ENCODE measurements at places on chromosomes 7 and 10.

DNA sequence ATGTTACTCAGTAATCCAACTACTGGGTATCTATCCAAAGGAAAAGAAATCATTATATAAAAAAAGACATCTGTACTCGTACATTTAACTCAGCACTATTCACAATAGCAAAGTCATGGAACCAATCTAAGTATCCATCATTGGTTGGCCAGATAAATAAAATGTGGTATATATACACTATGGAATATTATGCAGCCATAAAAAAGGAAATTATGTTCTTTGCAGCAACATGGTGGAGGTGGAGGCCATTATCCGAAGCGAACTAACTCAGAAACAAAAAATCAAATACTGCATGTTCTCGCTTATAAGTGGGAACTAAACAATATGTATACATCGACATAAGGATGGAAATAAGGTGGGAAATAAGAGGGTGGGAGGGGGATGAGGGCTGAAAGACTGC, 56.2 kb upstream of the ANTXRL start:
- DNase-seq, result no peak

DNA sequence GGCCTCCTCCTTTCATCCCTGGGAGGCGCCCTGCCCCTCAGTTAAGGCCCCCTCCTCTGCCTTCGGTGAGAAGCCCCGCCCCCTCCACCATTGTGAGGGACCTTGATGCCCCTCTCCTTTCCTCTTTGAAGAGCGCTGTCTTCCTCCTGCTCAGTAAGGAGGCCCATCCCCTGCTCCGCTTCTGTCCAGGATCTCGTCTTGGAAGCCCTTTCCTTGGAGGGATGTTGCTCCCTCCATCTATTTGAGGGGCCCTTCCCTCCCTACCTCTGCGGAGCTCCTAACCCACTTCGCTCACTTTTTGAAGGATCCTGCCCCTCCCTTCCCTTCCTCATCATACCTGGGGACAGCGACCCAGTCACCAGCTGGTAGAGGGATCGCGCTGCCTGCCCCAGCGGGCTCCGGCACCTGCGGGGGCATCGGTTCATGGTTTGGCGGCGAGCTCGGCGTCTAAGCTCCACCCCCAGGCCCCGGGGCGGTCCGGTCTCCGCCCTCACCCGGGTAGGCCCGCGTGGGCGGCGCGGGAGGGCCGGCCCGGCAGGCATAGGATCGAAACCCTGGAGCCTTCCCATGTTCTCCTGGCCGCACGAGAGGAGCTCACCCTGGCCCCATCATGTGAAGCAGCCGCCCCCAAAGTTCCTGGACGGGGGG, 4.1 kb downstream of the KCNIP2 start:
- no peak for DNase-seq

- DNase-seq, result no peak
These were observed 42.2 kb upstream of the HSPB1 start for GRCh38 chr7:76260171-76260703.

DNA sequence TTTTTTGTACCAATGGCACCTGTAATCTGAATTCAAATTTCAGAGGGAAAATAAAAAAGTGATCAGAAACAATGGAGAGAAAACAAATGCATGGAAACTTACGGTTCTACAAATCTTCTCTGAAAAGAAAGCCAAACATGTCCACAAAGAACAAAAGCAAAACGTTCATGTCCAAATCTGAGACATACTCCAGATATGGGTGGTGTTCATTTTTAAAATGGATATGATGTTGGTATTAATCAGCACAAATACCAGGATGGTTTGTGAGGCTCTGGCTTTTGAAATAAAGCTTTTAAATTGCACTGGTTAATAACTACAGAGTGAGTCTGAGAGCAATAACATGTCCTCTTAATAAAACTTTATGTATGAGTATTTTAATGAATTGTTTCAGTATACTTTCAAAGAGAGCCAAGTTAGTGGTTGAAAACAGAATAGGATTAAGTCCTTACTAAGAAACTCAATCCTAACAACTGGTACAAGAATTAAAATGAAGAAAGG, 366.4 kb downstream of the INHBA start:
- no peak for DNase-seq

GRCh38 chr10:125868372-125868975, 12.6 kb downstream of the DHX32 start:
- no peak for DNase-seq

- no peak for DNase-seq
These were observed 66.4 kb downstream of the ASAH2B start for GRCh38 chr10:50805981-50806622.

- DNase-seq, result no peak
These were observed 9.5 kb downstream of the GLI3 start for GRCh38 chr7:42227541-42227935.

DNA sequence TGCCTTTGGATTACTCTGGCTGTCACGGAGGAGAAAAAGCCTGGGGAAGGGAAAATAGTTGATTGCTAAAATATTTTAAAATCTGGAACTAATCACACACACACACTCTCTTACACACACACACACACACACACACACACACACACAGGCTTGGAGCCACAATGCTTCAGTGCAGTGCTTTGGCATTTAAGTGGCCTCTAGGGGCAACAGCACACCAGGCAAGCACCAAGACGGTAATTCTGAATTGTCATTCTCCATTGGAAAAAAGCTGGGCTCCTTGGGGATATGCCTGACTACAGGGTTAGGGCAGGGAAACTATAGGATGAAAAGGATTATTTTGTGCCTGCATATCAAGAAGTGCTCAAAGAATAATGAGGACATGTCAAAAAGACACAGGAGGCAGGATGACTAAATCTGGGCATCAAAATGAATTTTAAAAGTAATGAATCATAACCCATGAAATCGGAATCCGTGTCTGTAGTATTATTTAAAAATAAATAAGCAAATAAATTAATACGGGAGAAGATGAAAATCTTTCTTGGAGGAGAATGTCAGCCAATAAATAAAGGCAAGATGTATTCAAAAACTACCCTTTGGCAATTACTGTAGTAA, 30.4 kb upstream of the DDC start:
- DNase-seq, result no peak

DNA sequence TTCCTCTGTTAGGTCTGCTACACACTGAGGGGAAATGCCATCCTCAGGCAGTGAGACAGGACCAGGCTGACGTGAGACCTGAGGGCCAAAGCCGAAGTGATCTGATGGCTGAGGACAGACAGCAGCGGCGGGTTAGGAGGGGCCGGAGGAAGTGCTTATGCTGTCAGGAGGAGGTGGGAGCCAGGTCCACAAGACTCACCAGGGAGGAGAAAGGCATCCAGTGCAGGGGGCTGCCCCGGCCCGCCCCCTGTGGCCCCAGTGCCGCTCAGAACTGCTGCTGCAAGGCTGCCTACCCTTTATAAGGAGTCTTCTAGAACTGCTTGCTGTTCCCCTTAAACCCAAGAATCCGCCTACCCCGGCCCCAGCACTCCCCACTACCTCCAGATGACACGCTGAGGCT, 19.8 kb downstream of the AKR1E2 start:
- DNase-seq, result no peak

- DNase-seq, result no peak
These were observed 132.0 kb downstream of the ST7 start for GRCh38 chr7:117085275-117085674.

GRCh38 chr10:79331709-79332108, 15.6 kb upstream of the PPIF start:
- no peak for DNase-seq

GRCh38 chr7:44460325-44460724, 30.1 kb downstream of the NUDCD3 start:
- no peak for DNase-seq

DNA sequence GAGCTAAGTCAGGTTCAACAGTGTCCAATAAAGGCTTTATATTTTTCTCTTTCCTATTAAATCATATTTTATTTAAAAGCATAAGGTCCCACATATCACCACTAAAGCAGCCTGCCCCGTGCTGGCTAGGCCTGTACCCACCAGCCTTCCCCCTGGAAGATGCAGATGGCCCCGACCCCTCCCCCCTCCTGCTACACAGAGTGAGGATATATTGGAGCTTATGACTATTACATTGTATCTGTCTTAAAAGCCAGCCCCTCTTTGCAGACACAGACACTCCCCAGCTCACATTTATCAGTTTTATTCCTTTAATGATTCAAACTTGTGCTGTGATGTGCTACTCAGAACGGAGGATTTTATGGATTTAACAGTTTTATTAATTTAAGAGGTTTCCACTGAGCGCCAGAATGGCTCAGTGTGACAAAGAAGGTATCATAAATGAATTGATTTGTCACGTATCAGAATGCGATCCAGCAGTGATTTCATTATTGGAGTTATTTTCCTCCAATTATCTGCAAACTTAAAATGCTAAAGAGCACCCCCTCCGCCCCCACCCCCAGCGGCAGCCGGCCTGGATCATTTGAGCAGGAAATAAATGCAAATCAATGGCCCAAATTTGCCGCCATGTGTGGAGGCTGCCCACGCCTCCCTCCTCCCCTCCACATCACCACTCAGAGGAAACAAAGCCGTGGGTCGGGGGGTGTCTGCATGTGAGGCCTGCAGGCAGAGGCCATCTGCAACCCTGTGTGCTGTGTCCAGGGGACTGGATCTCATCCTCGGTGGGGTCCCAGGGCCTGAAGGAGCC, 72.6 kb upstream of the ZMIZ1 start:
- DNase-seq, result no peak

DNA sequence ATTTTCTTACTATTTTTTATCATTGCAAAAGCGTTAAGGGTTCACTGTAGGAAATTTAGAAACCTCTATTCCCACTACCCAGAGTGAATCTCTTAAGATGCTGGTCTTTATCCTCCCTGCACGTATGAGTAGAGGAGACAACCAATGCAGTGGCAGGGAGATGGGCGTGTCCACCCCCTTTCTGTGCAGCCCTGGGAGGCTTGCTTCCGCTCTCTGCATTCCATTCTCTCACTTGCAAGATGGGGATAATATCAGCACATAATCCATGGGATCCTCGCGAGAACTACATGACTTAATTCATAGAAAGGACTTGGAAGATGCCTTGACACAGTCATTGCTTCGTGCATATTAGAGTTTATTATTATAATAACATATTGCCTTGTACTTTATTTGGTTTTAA, 196.2 kb downstream of the KLF6 start:
- DNase-seq, result no peak

- no peak for DNase-seq
These were observed 15.6 kb downstream of the COBL start for GRCh38 chr7:51300762-51301674.

DNA sequence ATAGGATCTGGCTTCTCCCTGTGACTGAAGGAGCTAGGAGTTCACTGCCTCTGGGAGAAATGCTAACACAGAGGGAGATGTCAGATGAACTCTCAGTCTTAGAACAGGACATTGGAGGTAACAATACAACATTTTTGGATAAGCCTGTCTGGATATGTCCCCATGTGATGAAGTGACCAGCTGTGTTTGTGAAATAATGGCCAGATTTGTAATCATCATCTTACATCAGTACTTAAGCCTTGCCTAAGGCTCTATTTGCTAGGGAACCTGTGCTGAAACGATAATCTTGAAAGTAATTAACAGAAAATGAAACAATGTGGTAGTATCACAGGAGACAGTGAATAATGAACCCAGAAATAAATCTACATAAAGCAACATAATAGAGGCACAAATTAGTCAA, 56.2 kb downstream of the CRPPA start:
- no peak for DNase-seq

GRCh38 chr7:148232784-148233183, 357.8 kb upstream of the C7orf33 start:
- DNase-seq, result no peak

DNA sequence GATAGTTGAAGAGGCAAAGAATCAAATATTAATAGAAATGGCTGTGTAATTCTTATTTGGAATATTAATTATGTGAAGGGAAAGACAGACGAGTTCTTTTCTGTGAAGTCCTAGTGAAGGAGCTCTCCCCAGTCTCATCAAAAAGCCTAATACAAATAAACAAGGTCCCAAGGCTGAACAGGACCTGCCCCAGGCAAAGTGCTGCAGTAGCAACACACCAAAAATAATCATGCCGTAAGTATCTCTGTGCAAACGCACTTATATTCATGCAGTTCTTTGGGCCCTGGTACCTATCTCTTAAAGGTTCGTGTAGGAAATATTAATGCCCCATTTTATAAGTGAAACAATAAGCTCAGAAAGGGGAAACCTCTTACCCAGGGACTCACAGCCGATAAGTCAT, 12.2 kb upstream of the CHST15 start:
- no peak for DNase-seq

DNA sequence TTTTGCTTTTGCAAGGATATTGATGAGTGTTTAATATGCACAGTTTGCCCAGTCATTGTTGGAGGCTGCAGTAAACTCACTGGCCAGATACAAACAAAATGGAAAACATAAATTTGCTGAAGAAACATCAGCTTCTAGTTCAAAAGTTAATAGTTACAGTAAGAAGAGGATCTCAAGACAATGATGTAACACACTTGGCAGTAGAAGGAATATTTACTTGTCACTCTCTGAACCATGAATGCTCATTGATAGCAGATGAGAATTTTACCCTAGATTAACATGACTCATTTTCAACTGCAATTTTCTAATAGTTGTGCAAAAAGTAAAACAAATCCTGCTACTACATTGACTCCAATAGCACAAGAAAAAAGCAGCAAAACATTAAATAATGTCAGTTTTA, 47.7 kb downstream of the VWC2 start:
- DNase-seq, result peak; percentile 4

GRCh38 chr7:139680676-139681462, 96.9 kb downstream of the HIPK2 start:
- peak; percentile 86 for DNase-seq

GRCh38 chr7:2862831-2863361, 18.8 kb upstream of the GNA12 start:
- no peak for DNase-seq

DNA sequence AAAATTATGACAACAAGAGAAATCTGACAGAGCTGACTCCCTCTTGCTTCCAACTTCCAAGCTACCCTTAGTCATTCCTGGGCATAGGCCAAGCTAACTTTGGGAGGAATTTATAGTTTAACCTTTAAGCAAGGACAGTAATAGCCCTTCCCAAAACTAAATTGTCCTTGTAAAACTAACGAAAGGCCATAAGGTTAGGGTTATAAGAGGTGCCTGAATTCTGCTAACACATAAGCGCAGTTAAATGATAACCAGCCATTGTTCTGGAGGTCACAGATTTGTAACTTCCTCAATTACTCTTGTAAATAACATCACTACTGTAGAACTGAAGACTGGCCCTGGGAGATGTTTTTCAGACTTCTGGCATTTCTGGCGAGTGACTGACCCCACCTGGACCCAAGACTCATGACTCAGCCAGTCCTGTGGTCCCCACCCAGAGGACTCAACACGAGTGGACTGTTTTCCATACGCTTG, 481.2 kb downstream of the KCNMA1 start:
- peak; percentile 66 for DNase-seq

DNA sequence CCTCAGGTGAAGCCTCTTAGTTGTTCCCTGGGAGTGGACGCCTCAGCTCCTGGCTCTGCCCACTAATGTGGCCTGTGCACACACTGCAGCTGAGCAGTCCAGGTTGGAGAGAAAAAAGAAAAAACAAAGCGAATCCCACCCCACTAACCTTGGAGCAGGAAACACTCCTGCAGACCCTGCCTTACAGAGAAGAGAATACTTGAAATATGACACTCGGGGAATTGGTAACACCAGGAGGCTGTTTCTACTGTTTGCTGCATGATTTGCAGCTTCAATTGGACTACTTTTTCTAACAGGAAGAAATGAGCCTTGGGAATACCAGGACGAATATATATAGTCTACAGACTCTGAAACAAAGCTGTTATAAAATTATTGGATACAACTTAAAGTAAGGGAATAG, 22.2 kb downstream of the CDHR3 start:
- DNase-seq, result no peak

Data from epithelial cell of proximal tubule (primary cell).